ENCODE measurements at places on chromosomes 1 and 21.

GRCh38 chr1:241849345-241849695 is 1.3 kb downstream of the EXO1 start:
- no peak for DNase-seq

DNA sequence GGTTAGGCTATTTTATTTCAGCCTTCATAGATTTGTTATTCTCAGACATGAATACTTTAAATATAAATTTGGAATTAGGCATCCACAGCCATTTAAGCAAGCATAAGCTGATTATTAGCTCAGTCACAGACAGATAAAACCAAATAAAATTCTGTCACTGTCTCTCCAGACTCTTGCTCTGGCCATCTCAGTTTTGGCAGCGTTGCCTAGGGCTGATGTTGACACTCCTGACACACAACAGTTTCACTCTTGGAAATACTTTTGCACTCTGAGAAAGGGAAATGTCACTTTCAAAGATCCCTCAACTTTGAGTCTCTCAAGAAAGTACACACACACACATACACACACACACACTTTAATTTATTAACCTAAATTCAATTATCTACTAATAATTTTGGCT is 372.7 kb downstream of the BRINP3 start:
- no peak for DNase-seq

DNA sequence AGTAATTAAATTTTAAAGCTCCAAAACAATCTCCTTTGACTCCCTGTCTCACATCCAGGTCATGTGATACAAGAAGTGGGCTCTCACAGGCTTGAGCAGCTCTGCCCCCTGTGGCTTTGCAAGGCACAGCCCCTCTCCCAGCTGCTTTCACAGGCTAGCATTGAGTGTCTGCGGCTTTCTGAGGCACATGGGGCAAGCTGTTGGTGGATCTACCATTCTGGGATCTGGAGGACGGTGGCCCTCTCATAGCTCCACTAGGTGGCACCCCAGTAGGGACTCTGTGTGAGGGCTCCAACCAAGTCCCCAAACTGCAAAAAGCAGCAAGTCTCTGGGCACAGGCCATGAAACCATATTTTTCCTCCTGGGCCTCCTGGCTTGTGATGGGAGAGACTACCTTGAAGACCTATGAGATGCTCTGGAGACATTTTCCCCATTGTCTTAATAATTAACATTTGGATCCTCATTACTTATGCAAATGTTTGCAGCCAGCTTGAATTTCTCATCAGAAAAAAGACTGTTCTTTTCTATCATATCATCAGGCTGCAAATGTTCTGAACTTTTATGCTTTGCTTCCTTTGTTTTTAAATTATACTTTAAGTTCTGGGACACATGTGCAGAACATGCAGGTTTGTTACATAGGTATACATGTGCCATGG is 554.1 kb upstream of the OLFM3 start:
- peak; percentile 1 for DNase-seq

- no peak for DNase-seq
Measured at GRCh38 chr1:27527890-27528817, 38.2 kb upstream of the WASF2 start.

DNA sequence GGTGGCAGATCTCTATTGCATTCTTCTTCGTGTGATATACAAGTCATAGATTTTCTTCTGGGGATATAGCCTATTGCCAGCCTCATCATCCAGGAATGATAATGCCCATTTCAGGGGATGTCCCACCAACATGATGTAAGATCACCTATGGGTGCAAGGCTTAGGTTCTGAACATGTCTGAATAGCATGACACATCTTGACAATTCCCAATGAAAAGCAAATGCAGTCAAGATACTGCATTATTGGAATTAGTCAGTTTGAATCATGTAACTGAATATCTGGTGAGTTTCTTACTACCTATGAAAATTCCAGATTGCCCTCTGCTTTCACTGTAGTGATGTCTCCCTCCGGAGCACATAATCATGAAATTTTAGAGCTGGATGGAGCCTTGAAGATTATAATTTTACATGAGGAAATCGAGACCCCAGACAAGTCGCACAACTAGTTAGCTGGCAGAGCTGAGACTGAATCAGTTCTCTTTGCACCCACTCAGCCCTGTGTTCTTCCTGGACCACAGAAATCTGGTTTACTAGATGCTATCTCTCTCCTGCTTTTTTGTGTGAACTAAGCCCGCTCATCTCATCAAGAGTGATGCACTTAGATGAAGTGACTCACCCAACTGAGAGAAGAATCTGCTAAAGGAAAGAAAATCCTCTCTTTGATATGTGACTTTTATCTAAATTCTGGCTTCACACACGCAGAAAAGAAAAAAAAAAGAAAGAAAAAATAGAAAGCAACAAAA is 65.0 kb downstream of the WDR64 start:
- DNase-seq = no peak

GRCh38 chr1:162422662-162423375 is 10.9 kb upstream of the SH2D1B start:
- no peak for DNase-seq

DNA sequence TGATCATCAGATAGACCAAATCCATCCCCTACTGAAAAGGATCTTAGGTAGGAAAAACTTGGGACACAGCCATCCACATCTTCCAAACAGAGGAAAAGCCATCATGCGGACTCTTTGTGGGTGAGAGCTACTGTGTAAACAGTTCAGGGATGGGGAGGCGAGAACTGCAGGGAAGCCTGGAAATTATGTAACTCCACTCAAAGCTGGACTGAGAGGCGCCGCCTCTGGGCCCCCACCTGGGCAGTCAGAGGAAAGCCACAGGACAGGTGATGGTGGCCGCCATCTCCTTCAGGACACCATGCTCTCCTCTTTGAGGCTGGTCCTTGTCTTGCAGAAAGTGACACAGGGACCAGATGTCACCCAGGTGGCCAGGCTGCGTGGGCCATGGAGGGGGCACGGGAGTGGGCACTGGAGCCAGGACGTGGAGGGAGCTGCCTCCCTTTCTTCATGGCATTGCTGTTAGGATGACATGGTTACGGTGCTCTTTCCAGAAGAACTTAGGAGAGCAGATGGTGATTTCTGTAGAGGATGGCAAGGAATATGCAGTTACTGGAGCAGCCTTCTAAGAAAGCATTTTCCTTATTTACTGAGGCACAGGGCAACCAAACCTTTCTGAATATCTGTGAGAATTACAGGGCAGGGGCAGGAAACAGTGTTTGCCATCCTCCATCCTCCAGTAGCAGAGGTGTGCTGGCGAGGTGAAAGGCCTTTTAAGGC is 32.0 kb upstream of the TDRD10 start:
- no peak for DNase-seq

- DNase-seq = no peak
Measured at GRCh38 chr1:102099916-102100315, 103.2 kb upstream of the OLFM3 start.

DNA sequence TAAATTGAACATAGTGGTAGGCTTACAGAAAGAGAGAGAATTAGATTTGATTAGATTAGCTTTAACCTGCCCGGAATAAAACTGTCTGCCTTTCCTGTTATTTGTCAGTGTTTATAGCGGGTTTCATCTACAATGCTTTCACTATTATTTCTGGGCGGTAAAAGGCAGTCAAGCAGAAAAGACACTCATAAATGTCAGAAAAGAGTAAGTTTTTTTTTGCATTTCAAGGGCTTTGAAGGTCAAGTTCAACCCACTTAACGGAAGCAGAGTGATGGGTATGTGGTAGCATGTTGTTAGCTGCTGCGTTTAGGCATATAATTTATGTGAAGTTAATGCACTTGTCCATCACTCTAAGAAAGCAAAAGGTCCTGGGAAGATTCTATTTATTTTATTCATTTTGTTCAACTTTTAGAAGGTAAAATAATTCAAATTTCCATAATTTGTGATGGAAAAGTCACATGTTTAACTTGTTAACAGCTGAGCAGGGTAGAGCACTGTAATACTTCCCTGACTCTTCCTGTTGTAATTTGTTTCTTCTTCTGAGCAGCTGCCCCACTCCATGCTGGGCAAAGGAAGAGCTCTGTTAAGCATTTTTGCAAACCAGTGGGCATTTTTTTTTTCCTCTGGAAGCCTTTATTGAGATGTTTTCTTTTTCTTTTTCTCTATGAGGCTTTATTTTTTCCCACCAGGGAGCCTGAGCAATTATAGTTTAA is 220.1 kb downstream of the ST6GALNAC3 start:
- peak; percentile 1 for DNase-seq

DNA sequence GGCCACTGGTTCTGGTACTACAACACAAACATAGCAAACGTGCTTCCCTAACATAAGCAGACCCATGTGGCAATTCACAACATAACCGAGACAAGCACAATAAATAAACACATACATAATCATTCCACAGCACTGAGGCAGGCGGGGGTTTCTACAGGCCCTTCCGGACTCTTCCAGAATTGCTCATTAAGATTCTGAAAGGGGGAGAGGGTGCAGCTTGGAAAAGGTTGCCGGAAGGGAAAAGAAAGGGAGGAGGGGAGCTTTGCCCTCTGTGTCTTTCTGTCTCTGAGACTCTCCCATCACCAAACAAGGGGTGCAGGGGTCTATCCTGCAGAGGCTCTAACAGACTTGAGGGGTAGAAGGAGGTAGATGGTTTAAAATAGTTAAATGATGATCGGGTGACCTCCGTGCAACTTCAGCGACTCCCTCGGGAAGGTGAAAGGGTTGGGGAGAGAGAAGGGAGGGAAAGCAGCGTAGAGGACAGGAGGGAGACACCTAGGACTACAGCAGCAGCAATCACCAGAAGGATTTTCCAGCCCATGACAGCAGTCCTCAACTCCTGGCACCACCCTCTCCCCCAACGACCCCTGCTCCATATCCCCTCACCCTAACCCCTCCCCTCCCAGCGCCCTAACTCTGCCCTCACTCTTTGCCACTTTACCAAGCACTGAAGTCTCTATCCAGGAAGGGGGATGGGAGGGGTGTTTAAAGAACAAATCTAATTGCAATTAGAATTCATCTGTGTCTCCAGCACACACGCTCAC is 365.5 kb upstream of the ESRRG start:
- DNase-seq = no peak

DNA sequence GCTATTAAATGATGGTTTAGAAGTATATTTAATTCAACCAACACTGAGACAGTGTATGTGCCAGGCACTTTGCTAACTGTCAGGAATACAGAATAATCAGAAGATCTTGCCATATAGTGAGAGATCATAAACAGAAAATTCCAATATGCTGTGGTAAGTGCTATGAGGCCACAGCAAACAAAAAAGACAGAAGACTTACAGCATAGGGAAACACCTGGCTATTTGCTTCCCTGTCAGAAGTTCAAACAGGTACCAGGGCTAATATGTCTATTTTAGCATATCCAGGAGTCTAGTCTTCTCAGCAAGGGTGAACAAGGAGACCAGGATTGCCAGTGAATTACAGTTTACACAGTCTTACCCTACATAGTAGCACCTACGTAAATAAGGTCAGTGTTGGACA is 30.4 kb downstream of the TRIT1 start:
- DNase-seq = no peak

DNA sequence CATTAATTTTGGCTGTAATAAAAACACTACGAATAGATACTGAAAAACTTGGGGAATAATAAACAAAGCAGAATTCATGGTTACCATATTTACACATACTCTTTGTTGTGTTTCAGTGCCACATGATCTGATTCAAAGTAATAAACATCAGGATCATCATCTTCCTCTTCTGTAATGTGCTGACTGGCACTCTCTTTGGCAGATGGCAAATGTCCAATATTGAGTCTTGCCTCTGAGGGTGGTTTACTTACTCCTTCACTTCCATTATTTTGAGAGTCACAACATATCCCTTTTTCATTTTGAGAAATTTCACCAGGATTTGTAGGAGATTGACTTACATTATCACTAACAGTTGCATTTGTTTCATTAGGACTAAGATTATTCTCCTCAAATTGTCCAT is 50.7 kb downstream of the ZZZ3 start:
- no peak for DNase-seq

DNA sequence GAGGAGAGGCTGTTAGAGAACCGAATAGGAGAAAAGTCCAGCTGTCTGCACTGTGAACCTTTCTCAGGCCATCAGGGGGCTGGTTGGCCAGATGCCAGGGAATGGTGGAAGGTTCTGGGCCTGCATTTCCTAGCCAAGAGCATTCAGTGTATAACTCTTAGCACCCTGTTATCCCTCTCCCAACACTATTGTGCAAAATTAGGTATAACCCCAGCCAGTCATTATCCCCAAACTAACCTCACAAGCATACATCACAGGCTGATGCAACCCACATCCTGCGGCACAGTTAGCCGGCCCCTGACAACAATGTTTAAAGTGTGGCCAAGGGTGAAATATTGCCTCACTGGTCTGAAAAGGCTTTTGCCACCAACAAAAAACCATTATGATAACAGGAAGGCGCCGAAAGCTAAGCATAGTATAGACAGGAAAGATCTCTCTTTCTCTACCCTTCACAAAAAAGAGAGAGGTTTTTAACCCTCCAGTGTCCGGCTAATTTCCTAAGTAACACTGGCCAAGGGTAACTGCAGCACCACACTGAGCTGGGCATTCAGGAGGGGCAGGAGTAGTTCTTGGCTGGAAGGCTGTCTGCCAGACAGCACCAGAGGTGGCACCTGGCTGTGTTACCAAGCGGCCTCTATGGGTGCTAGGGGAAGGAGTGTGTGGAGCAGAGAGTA is 77.3 kb upstream of the BCAR3 start:
- DNase-seq = peak; percentile 87

DNA sequence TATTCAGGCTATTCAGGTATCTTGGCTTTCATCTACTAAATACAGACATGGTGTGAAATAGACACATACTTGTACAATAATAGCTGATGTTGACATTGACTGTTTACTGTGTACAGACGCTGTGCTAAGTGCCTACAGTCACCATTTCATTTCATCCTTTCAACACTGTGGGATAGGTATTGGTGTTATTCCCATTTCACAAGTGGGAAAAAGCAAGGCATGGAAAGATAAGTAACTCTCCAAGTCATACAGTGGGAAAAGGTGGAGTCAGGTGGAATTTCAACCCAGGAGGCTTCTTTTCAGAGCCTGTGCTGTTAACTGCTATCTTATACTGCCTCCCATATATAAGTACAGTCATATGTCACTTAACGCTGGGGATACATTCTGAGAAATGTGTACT is 49.6 kb upstream of the ATP1A1 start:
- DNase-seq = no peak

DNA sequence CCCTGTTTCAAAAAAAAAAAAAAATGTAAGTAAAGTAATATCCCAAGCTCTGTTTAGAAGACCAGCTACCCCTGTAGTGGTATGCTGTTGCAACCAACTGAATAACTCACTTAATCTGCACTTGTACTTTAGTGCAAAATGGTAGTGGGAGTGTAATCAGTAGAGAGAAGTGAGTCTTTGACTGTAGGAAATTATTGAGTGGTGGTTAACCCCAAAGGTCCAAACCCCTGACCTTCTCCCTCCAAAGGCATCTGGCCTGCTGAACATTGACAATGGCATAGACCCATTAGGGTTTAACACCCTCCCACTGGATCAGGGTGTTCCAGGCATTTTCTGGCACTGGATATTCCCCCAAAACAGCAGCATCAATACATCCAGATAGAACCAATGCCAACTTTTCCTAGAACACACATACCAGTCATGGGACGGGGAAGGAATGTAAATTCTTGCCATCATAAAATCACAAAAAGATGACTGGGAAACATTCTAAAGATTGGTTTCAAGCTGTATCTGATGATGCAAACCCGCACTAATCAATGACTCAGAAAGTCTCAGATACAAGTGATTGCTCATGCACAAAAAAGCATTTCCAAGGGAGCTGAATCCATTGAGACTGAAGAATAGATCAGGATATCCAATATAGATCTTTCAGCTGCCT is 110.3 kb downstream of the MRPL39 start:
- no peak for DNase-seq

- DNase-seq = no peak
Measured at GRCh38 chr1:15452216-15452615, 4.3 kb upstream of the CELA2A start.

- DNase-seq = no peak
Measured at GRCh38 chr21:45818904-45819285, 162.7 kb upstream of the COL6A1 start.

Data from T-helper 2 cell (primary cell).